Fibroblast of skin of right quadriceps (primary cell): ENCODE measurements at places on chromosomes 3 and 15.
A peak's percentile ranks its signal among the peaks of the same experiment; 100 is the strongest.

GRCh38 chr3:179526989-179527391, 35.7 kb upstream of the ACTL6A start:
- peak; percentile 79 for DNase-seq

DNA sequence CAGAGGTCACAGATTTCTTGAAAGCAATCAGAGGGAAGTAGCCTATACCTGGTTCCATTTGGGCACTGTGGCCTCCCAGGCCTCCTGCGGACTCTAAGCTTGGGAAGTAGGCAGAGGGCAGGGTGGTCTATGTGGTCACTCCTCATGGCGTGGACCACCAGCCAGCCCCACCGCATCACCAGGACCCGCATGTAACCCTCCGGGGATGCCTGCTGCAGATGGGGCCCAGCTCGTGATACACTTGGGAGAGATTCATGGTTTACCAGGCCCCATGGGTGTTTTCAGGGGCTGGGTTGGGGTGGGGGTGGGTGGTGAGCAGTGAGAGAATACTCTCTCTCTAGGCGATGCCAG, 123.7 kb downstream of the ASB7 start:
- DNase-seq = no peak

DNA sequence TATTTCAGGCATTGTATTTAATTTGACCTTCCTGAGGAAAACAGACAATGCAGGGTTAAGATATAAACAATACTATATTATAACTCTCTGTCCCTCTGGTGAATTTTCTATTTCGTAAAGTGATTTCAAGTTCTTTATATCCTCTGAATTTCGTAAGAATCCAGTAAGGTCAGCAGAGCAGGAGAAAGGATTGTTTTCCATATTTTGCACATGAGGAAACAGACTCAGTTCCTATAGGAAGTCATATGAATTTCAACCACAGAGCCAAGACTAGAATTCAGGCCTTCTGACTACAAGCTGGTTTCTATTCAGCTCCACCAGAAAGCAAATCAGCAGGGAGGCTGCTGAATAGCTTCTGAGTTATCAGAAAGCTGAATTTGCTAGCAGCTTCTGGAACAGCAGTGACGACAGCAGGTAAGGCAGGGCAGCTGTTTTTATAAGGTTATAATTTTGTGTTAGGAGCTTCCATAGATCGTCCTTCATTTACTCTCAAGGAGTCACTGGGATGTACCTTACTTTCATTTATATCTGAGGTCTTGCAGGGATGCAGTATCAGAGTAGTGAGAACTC, 11.1 kb upstream of the PLAAT1 start:
- no peak for DNase-seq

- peak; percentile 82 for DNase-seq
Measured at GRCh38 chr3:160665784-160666526, 11.0 kb upstream of the ARL14 start.

GRCh38 chr3:184687363-184688015, 24.4 kb downstream of the MAGEF1 start:
- no peak for DNase-seq

GRCh38 chr15:89109238-89109637, 21.0 kb downstream of the ABHD2 start:
- DNase-seq = no peak

- DNase-seq = no peak
Measured at GRCh38 chr15:85002517-85002916, 20.9 kb downstream of the PDE8A start.

DNA sequence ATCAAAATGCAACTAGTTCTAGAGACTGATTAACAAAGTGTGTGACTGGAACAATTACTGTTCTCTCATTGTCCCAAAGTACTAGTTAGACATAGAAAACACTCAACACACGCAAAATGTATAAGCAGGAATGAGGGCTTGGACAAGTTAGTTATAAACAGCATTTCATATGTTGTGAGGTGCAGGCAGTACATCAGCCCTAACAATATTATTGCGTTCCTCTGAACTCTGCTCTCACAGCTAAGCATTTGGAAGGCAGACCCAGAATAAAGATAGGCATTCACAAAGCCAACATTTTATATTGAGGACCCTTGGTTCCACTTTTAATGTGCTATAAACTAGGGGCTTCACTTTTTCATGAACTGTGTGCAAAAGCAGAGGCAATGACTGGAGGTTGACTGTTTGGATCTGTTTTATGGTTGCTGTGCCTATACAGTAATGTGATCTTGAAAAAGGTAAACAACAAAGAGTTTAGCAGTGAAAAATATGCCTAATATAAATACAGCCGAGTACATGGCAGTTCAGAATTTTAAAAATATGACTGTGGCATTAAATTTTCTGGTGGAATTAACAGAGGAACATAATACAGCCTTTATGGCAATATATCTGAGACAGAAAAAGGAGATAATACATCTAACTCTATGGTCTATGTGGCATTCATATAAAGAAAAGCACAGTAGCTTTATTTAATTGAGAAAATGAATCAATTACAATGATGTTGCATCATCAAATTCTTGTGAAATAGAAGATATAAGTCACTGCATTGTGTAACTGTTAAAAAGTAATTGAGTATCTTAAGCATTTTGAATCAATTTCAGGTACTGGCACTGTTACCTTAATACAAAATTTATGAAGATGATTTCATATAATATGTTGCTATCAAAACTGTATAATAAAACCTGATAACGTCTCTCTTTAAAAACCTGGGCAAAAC, 80.0 kb upstream of the SKOR1 start:
- peak; percentile 45 for DNase-seq

DNA sequence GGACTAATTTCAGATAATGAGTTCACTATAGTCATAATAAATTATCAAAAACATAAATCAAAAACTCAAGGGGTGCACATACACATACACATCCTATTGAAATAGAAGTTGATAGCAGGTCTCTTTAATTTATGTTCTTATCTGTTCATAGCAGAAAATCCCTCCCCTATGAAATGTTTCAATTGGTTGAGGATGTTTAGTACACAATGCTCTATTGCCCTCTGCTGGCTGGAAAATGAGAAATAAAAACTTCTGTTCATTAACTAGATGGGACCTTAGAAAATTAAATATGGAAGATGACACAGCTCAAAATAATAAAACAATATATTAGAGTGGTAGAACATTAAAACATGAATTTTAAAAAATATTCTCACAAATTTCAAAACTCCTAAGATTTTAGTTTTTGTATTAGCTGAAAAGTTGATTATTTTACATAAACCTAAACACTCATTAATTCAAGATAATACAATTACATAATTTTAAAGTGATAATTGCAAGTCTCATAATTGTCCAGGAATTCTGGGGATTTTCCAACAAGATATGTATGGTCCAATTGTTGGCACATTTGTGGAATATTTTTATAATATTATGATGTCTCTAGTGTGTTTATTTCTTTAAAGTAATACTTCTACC, 735.0 kb downstream of the ROBO1 start:
- DNase-seq = peak; percentile 55

GRCh38 chr3:194462936-194463335, 23.9 kb downstream of the ATP13A3 start:
- no peak for DNase-seq

DNA sequence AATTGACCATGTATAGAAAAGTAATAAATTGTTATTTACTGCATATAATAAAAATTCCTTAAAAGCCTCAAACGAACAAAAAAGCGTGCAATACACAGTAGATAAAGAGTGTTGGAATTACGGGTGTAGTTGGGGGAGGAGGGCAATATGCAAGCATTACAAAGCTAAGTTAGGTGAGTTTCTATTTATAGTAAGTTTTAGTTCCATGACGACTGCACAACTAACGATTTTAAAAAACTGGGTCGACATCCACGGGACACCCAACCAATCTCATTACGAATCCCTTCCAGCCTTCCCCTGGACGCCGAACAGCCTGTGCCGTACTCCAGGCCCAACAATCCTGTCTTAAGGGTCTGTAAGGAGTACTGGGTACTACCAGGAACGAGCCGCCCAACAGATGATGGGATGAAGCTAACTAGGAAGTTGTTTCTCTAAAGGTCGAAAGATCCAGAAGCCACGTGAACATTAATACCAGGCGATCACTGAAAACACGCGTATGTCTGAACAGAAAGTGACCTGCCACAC, 677 bp downstream of the POLQ start:
- DNase-seq = peak; percentile 7

DNA sequence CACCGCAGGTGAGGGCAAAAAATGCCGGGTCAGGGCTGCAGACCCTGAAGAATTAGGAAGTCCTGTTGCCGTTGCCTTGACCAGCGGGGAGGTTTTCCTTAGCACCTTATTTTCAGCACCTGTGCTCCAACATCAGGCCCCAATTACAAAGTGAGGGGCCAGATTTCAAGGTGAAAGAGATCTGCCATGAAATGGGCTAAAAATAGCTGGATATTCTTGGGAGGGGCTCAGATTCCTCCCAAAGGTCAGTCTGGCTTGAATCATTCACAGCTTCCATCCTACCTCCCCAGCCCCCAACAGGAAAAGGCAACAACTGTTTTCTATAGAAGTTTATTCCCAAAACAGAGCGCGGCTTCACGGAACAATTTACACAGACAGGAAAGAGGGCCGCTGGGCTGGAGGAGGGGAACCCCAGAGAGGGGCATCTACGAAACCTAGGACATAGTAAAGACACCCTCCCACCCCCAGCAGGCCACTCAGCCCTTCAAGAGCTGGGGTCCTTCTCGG, 941 bp upstream of the SLC26A6 start:
- DNase-seq = peak; percentile 8

GRCh38 chr3:132569580-132569979, 27.5 kb upstream of the ACKR4 start:
- DNase-seq = peak; percentile 55

DNA sequence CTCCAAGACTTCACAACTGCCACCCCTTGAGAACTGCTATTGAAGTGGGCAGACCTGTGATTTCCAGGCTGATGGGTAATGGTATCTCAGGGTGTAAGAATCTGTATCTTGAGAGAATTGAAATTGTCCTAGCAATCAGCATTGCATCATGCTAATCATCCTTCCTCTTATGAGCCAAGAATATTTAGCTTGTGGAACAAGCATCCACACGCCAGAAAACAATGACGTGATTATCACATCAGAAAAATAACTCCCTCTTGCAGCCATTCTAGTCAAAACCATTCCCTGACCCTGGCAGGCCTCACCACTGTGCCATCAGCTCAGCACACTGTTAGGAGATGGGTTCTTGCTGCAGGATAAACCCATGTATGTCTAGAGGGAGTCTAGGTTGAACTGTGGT, 6.7 kb downstream of the BCL2L10 start:
- DNase-seq = no peak

- DNase-seq = no peak
Measured at GRCh38 chr3:152885076-152885475, 50.1 kb downstream of the P2RY1 start.

- no peak for DNase-seq
Measured at GRCh38 chr3:169710619-169711018, 47.1 kb upstream of the MECOM start.

DNA sequence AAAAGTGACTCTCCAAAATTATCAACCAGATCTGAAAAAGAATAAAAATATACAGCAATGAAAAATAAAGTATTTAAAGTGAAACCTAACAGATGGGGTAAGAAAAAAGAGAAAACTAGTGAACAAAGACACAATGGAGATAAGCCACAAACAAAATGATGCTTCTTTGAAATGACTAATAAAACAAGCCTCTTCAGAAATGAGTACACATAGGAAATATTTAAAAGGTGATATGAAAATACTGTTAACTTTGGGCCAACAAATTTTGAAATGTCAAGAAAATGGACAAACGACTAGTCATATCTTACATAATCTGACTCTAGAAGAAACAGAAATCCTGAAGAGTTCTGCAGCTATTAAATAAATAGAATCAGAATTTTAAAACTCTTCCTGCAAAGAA, 164.2 kb downstream of the ERC2 start:
- no peak for DNase-seq

DNA sequence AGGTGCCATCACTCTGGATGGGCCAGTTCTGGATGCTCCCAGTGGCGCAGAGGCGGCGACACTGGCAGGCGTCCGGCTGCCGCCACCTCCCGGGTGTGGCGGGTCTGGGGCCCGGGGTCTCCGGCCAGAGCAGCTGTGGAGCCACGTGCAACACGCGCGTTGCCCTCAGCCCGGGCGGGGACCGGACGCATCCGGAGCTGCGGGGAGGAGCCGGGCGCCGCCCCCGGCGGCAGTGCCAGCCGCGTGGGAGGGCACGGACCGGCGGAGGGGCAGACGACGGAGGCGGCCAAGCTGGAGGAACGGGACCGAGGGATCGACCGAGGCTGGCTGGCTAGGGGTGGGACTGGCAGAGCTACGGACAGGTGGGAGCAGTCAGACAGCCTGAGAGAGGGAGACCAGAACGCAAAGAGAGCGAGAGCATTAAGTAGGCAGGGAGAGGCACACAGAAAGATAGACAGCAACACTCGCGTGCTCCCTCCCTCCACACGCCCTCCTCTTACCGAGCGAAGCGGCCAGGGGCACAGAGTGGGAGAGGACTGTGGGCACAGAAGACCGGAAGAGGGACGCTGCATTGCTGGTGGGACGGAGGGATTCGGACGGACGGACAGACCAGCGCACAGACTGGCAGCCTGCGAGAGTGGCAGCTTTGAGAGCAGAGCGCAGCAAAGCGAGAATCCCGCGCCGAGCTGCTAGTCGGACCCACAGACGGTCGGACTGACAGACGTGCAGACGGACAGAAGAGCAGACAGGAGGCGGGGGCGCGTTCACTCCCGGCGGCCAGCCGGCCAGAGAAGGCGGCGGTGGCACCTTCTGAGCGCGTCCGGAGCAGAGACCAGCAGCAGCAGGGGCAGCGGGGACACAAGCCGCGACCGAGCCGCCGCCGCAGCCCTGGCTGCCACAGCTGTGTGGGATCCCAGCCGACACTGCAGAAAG, at the start of gene ARPP21:
TSS of gene ARPP21 (plus strand) at position 272 of the 933 bp plus-strand sequence. CDS start 42,227 bp downstream, outside the sequence.
- no peak for DNase-seq

GRCh38 chr15:48266024-48266689, 60.1 kb downstream of the SLC12A1 start:
- no peak for DNase-seq

GRCh38 chr15:67256051-67256450, 1.5 kb downstream of the IQCH start:
- no peak for DNase-seq

DNA sequence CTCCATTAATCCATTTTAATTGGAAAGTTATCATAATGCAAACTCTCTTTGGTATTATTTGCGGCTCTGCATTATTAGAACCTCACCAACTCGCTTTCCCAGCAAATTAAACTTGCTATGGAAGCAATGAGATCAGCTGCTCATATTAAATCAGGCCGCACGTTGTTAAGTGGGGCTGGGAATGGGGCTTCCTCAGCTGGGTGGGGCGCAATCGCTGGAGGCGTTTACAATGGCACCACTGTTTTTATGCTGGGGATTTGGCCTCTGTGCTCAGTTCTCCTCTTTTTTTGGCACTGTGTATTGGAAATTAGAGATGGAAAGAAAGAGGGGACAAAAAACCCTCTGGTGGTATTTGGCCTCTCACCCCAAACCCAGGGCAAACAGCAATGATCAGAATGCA, 72.2 kb downstream of the RPLP1 start:
- no peak for DNase-seq

DNA sequence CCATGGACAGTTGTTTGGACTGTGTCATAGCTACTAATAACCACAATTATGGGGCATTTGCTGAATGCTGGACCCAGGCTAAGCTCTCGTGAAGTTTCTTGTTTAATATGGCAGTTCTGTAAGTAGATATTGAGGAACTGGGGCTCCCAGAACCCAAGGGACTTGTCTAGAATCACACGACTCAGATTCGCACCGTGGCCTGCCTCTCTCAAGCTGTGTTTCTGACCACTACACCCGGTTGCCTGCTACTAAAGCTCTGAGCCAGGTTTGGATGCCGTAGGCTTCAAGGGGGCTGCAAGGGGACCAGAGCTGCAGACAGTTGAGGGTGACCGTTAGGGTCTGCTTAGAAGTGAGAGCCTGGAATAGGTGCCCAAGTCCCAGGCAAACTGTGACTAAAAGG, 11.5 kb downstream of the TEX264 start:
- no peak for DNase-seq

GRCh38 chr15:68158046-68158628, 47.0 kb downstream of the CALML4 start:
- DNase-seq = peak; percentile 20
